LNCaP clone FGC (cell line): ENCODE measurements at places on chromosomes 7 and 10.

GRCh38 chr7:76302347-76303201, at the start of gene HSPB1:
HSPB1 (plus strand) TSS chr7:76302673; CDS start chr7:76302713, 40 bp downstream.
- DNase-seq = peak; percentile 98

DNA sequence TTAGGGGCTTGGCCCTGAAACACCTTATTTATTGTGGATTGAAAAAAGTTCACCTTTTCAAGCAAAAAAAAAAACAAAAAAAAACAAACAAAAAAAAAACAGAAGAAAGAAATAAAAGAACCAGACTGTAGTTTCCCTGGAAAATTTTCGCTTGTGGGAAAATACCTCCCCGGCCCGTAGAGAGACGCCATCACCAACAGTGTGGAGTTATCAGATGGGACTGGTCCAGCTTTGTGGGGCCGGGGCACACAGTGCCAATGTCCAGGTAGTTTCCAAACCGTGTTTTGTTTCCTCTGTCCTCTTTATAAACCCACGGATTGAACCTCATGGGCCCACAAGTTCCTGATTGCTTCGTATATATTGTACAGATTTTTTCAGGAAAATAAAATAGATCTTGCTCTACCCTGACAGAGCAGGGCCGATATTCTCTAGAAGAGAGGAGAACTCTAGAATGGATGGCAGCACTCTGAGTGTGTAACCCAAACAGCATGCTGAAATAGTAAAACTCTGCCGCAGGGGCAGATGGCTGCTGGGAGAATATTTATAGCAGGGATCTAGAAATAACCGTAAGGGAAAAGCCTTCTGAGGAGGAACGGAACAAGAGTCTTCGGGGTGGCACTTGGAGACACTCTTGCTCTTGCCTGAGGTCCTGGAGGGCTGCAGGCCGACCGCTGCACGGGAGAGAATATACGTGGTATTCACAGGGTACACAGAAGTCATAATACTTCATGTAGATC, 241.0 kb downstream of the FRMD4A start:
- no peak for DNase-seq

DNA sequence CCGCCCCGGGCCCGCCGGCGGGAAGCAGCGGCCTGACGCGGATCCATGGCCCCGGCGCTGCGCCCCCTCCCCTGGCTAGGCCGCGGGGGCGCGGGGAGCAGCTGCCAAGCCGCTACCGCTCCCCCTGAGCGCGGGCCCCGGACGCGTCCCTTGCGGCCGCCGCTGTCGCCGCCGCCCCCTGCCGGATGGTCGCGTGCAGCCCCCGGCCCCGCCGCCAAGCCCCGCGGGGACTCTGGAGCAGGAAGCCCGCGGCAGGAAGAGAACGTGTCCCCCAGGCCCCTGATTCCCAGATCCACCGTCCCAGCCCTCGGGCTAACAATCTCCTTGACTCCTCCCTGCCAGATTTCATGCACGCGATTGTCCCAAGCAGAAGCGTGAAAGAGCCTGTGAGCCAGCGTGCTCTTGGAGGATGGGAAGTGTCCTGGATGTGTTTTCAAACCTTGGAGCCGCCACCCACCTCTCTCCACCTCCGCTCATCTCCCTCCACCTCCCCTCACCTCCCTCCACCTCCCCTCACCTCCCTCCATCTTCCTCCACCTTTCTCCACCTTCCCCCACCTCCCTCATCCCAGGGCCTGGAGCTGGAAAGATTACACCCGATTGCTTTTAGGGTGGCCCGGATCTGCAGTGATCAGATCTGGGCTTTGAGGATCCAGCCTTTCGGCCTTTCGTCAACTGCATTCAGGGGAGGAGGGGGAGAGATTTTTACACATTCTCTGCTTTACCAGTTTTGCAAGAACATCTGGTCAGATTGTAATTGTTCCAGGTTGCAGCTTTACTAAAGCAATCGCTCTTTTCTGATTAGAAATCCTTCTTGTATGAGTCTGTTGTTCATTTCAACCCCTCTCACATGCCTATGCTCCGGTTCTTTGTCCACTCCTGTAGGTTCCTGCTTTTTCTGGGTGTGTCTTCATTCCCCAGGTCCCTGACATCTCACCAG, 570 bp upstream of the PRTFDC1 start:
- DNase-seq = no peak

GRCh38 chr7:107972075-107972482, 30.9 kb downstream of the LAMB1 start:
- DNase-seq = no peak

DNA sequence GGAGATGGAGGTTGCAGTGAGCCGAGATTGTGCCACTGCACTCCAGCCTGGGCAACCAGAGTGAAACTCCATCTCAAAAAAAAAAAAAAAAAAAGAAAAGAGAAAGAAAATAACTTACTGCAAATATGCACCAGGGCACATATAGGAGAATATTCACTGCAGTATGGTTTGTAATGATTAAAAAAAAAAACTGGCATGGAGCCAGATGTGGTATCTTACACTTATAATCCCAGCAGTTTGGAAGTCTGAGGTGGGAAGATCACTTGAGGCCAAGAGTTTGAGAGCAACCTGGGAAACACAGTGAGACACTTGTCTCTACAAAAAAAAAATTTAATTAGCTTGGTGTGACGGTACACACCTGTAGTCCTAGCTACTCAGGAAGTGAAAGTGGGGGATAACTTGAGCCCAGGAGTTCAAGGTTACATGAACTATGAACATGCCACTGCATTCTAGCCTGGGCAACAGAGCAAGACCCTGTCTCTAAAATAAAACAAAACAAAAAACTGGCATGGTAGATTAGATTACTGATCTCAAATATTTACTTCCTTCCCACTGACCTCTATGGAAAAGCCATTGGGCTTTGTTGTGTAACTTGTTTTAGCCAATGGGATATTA, 85.6 kb downstream of the MICU1 start:
- DNase-seq = no peak

GRCh38 chr7:39921506-39922175, 28.4 kb upstream of the CDK13 start:
- no peak for DNase-seq

DNA sequence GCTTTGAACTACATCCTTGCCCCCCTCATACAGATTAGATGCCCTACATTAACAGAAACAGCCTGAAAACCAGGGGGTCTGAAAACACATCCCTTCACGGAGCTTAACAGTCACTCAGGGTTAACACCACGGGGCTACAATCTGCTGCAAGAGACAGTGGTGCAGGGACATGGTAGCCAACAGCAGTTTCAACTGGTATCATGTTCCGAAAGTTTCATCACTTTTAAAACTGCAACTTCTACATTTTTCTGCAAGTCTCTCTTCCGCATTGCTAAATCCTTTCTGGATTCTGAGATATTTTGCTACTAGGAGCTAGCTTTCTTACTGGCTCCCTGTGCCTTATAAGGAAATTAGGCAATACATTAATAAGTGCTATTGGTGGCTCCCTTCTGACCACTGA, 92.6 kb downstream of the JAZF1 start:
- no peak for DNase-seq

DNA sequence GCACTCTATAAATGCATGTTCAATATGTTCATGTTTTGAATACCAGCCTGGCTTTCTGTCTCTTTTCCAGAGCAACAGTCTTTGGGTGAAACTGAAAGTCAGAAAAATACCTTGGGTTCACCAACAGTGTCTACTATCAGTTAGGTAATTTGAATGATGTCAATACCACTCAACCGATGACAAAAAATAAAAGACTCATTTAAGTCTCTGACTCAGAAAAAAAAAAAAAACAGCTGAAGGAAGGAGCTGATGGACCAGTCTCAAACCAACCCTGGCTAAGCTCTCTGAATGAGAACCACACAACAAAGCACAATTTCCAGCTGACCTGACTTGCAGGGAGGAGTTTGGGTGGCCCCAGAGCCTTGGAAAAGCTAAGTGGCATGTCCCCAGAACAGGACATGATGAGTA, 42.5 kb downstream of the ABLIM1 start:
- no peak for DNase-seq

GRCh38 chr7:92848851-92849250, 12.5 kb upstream of the CDK6 start:
- no peak for DNase-seq

GRCh38 chr7:40629891-40630290, 495.1 kb downstream of the SUGCT start:
- DNase-seq = no peak

DNA sequence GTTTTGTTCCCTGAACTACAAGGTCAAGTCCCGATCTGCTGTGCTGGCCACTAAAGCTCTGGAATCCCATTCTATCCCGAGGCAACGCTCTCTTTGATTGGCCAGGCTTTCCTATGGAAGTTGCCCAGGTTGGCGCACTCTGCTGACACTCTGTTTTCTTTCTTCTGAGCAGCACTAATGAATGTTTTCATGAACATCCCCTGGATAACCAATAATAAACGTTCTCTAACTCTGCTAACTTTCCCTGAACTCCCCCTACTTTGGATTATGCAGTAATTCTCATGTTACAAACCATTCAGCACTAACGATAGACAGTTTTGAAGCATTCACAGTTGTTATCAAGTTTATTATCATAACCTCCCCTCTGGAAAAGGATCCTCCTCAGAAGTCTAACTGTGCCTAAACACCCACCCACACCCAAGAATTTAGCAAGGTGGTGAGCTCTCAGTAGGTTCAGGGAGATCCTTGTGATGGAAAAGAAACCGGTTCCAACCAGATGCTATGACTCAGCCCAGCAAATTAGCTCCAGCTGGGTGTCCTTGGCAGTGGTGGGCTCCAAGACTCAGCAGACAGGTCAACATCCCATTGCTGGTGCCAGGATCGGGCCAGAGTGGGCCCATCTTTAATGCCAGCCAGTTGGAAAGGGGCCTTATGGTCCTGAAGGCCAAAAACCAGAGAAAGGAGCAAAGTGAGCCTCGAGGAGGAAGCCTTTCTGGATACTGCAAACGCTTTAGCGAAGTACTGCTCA, 68.4 kb downstream of the CREB3L2 start:
- DNase-seq = no peak

DNA sequence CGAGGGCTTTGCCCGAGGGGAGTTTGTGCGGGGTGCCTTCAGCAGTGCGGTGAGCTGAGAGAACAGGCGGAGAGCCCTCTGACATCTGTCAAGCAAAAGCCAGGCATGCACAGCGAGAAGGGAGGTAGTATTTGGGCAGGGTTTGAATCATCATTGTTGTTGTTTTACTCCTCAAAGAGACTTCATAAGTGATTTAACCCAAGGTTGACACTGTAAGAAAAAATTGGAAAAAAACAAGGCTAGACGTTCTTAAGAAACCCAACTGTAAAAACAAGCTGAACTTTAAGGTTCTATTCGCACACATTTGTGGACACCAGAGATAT, 1.3 kb downstream of the ADAM22 start:
- no peak for DNase-seq

- no peak for DNase-seq
These were observed 60.4 kb upstream of the STRIP2 start for GRCh38 chr7:129373651-129374428.

GRCh38 chr10:23351926-23352519, 7.4 kb upstream of the C10orf67 start:
- DNase-seq = no peak

DNA sequence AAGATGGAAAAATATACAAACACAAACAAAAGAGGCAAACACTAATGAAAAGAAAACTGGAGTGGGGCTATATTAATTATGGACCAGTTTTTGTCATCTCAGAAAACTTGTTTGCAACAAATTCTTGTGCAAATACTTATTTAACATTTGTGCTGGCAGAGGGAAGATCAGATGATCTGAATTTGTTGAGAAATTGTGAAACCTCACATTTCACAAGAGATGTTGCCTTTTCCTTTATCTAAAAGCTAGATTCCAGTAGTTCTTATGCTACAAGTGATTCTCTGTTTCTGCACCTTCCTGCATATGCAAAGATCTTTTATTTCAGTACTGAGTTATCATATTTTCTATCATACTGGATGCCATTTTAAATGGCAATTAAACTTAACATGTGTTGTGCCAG, 320.7 kb downstream of the SUGCT start:
- no peak for DNase-seq

- no peak for DNase-seq
These were observed 78.1 kb upstream of the CCDC6 start for GRCh38 chr10:59984415-59984814.

- DNase-seq = no peak
These were observed 32.1 kb downstream of the MARCHF5 start for GRCh38 chr10:92323079-92323478.

DNA sequence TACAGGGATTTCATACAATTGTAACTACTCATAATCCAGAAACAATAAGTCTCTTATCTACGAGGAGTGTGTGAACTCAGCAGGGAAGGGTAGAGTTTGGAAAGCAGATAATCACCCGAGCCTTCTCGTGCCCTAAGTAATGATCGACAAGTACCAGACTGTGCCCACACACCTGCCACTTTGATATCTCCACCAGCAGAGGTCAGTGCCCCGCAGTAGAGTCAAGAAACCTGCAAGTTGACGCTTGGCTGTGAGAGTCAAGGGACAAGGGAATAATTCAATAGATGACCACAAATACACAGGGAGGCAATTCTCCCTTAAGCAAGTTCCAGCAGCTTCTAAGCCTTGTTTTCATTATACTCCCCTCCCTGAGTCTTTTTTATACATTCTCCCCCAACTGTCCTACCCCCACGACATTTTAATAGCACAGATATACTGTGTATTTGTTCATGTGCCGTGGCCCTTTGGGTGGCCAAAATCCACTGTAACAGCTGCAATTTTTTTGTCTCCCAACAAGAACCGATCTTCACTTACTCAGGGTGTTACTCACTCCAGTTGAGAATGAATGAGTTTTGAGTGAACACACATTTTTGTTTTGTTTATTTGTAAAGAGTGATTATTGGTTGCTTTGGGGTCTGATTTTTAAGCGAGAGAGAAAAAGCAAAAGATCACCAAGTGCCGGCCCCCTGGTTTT, 106.9 kb upstream of the RHEB start:
- peak; percentile 22 for DNase-seq

GRCh38 chr7:16616542-16616941, 29.0 kb downstream of the ANKMY2 start:
- no peak for DNase-seq

DNA sequence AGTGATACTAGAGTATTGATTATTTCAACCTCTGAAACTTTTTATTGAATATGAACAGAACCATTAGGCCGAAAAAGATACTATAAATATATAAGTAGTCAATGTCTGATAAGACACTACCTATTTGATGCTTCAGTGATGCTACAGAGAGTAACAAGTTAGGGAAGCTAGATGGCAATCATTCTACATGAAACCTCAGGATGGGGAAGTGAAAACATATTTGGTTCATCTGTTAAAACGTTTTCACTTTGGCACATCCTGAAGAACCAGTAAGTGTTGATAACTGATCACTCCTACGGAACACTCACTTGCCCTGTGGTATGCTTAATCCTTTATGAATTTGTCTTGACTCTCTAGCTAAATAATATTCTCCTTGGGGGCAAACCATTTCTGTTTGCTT, 1064.9 kb downstream of the NXPH1 start:
- DNase-seq = no peak

DNA sequence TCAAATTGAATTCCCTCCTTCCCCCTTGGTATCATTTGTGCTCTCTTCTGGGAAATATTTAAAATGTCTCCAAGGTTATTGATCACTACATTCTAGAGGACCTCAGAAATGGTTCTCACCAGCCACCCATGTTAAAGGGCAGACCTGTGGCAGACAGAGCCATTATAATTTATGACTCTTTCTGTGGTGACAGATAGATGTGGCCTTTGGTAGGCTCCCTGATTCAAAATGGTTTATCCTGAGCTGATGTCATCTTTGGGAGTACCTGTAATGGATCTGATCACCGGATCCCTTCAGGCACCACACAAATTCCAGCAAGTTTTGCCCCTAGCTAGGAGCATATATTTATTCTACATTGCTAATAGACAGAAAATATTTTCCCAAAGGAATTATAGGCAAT, 267.5 kb downstream of the SDK1 start:
- no peak for DNase-seq

- no peak for DNase-seq
These were observed 19.7 kb downstream of the TAC1 start for GRCh38 chr7:97751566-97751965.

- DNase-seq = peak; percentile 61
These were observed 35.2 kb downstream of the MCU start for GRCh38 chr10:72727130-72727529.
